ENCODE measurements at places on chromosomes 1 and 21.
A peak's percentile ranks its signal among the peaks of the same experiment; 100 is the strongest.

- DNase-seq, result no peak
These were observed 5.6 kb downstream of the C1orf35 start for GRCh38 chr1:228097333-228098081.

GRCh38 chr1:40300249-40300567 is 16.9 kb downstream of the COL9A2 start:
- no peak for DNase-seq

DNA sequence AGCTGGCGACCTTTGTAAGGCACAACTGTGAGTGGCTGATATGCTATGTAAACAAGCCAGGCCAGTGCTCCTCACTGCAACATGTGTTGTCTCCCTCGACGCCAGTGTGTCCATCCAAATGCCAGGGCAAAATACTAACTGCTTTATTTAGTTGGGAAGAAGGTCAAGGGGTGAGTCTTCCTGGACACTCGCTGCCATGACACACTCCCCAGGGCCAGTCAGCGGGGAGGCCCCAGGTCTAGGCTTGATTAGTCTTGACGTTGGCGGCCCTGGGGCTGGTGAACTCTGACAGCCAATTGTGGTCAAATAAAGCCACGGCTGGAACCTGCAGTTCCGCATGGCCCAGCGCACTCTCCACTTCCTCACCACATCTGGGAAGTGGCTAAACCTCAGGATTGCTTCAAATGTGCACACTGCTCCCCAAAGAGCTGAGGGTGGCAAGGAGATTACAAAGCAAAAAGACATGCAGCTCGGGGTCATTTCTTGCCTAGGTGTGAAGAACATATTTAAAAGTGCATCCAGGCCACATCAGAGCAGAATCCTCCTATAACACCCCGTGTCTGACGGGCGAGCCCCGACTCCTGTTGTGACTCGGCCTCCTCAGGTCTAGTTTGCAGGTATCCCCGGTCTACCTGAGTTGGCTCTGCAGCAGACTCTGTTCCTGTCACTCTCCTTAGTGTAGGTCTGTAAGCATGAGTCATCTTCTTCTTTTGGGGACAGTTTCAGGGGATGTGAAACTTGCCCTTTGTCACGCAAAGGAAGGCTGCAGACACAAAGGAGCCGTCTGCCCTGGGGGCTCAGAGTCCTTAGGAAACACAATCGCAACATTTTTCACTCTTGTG is 183.5 kb downstream of the RUNX1 start:
- DNase-seq, result peak; percentile 19

DNA sequence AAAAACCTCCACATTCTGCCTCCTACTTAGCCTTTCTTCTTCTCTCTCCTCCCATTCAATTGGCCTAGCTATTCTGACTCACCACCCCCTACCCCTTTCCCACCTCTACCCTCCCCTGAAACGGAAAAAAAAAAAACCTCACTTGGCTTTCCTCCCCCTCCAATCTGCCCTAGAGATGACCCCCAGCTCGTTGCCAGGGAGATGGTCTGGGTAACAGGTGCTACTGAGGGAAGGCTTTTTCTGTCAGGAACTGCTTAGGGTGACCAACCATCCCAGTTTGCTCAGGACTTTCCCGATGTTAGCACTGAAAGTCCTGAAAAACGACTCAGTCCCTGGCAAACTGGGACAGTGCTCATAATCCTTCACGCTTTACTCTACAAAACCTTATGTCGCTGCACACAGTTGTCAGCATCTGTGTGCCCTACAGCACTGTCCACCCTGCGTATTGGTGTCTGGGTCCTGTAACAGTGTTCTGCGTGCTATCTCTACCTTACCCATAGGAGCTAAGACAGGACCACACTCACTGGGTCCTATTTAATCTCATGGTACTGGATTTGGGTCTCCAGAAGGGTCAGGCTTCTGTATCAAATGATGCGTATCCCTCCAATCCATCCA is 7.7 kb upstream of the CADM3 start:
- no peak for DNase-seq

- no peak for DNase-seq
These were observed 7.1 kb upstream of the THEM5 start for GRCh38 chr1:151860504-151861187.

GRCh38 chr1:212213784-212214183 is 71.4 kb upstream of the PPP2R5A start:
- no peak for DNase-seq

DNA sequence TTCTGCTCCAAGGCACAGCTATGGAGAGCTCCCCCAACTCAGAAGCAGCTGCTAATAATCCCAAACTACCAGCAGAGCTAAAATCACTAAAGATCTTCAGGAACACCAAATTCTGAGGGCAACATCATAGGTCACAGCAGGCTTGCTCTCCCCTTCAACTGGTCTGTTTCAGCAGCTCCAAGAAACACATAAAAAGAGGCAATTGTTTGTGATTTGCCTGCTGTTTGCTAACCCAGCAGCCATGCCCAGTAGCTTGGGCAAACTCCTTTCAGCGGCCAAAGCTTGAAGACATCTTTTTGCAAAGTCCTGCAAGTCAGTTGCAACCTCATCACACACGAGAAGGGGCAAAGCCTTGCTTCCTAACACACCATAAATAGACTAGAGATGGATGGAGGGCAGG is 8.9 kb downstream of the ERI3 start:
- no peak for DNase-seq

GRCh38 chr1:212518188-212519054 is 85.7 kb downstream of the NENF start:
- no peak for DNase-seq

GRCh38 chr1:14010476-14010875 is 310.5 kb downstream of the PRDM2 start:
- no peak for DNase-seq

GRCh38 chr1:202752774-202753173 is 42.5 kb upstream of the SYT2 start:
- no peak for DNase-seq

DNA sequence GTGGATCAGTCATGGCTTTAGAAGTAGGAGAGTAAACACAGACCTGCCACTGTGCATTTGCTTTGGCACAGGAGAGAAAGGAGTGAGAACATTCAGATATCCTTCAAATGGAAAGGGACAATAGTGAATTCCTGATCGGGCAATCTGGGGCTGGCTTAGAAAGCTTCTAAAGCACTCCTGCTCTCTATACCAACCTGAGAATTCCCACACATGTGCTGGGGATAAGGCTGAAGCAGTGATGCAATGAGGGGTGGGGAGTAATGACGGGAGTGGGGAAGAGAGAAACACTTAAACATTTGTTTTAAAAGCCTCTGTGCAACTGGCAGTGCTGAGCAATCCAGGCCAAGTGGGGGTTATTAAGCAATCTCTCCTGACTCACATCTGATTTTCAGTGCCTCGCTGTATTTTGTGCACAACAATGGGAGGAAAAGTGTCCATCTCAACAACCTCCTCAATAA is 108.8 kb downstream of the KIAA0319L start:
- DNase-seq, result no peak

DNA sequence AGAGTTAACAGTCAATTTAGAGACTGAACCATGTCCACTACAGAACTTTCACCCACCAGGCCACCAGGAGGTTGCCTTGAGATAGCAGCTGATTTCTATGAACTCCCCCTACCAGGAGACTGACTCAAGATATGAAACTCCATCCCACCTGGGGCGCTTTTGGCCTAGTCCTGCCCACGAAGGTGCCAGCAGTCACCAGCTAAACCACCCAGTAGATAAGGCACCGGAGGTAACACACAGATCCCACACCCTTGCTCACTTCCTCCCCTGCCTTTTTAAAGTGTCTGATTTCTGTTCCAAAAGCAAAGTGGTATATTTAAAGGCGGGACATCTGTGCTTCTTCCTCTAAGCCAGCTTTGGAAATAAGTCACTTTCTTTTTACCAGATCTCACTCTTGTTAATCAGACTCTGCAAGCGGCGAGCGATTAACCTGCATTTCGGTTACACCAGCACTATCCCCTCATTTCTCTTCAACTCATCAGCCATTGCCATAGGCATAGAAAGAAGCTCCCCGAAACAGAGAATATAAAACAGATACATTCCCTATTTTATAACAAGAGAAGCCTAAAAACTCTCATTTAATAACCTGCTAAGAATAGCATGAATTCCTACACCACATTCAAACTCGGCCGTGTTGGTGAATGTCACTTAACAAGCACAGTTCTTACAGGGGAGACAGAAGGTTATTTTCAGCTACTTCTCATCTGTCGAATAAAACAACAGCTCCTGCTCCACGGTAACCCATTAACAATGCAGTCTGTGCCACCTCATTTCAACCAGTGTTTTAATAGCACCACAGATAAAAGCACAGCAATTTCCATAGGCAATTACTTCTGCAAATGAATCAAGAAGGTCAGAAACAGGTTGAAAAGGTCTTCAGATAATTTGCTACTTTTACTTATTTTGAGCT is 318.1 kb downstream of the KCNH1 start:
- no peak for DNase-seq

DNA sequence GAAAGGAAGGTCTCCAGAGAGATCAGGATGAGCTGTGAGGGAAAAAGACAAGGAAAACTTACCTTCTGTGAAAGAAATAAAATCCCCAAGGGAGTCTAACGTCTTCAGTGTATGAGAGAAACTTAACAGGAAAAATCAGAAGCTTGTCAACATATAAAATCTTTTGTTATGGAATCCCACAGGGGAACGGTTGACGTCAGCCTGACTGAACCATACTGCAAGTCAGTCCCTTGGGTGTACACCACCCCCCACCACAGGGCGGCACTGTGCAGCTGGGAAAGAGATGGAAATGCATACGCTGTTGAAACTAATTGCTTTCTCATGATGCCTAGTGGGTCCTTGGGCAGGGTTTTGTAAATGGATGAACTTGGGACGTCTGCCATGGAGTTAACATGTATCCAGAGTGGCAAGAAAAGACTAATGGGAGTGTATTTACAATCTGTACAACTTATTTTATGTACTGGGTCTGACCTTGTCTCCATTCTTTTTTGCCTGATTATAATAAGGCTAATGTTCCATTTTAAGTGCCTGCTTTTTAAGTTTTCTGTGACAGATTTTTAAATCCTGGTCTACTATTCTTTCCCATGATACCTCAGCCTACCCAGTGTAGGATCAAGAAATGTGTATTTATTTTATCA is 22.7 kb downstream of the UTP25 start:
- no peak for DNase-seq

GRCh38 chr1:55512466-55512865 is 297.3 kb upstream of the USP24 start:
- no peak for DNase-seq

GRCh38 chr1:230176871-230177411 is 109.9 kb downstream of the GALNT2 start:
- DNase-seq, result no peak

GRCh38 chr1:116697548-116698243 is 30.2 kb upstream of the IGSF3 start:
- no peak for DNase-seq

DNA sequence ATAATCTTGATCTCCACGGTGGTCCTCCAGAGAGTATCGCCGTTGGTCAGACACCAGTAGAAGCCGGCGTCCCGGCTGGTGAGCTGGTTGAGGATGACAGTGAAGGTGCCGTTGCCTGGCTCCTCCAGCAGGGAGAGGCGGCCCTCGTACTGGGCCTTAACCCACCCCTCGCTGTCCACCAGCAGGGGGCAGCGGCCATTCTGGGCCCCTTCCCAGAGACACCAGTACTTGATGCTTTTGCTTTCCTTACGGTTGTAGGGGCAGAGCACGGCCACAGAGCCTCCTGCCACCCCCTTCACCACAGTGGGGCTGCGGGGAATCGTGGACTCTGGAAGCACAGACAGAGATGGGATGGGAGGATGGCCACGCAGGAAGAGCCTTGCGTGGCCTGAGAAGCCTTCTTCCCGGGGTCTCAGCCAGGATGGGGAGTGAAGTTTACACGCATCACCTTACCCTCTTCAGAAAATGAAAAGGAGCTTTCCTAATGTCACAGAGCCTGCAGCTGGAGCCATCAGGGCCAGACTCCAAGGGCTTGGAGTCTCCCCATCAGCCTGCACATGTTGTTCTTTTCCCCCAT is 10.7 kb downstream of the PIGR start:
- peak; percentile 38 for DNase-seq

DNA sequence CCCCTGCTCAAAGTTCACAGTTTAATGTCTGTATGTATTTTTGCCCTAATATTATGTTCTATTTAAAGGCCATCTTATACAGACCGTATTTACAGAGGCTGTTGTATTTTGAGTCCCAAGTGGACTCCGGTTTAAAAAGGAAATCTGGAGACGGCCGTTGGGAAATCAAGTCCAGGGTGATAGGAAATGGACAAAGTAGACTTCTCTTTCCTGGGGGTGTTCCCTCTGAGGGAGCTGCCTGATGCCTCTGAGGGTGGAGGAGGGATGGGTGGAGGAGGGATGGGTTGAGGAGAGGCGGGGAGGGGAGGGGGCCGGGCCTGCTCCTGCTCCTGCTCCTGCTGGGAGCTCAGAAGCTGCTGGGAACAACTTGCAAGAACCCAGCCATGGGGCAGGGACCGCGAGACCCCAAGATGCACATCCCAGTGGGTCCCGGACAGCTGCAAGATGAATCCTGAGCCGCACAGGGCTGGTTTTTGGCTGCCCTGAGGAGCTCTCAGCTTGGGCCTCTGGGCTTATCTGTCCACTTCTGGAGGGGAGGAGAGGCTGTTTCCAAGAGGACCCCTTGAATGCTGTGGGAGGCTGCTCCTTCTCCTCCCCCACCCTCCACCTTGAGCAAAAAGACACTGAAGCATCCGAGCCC is 12.0 kb upstream of the ACTL8 start:
- DNase-seq, result no peak

GRCh38 chr1:38084700-38085099 is 38.1 kb upstream of the POU3F1 start:
- no peak for DNase-seq

DNA sequence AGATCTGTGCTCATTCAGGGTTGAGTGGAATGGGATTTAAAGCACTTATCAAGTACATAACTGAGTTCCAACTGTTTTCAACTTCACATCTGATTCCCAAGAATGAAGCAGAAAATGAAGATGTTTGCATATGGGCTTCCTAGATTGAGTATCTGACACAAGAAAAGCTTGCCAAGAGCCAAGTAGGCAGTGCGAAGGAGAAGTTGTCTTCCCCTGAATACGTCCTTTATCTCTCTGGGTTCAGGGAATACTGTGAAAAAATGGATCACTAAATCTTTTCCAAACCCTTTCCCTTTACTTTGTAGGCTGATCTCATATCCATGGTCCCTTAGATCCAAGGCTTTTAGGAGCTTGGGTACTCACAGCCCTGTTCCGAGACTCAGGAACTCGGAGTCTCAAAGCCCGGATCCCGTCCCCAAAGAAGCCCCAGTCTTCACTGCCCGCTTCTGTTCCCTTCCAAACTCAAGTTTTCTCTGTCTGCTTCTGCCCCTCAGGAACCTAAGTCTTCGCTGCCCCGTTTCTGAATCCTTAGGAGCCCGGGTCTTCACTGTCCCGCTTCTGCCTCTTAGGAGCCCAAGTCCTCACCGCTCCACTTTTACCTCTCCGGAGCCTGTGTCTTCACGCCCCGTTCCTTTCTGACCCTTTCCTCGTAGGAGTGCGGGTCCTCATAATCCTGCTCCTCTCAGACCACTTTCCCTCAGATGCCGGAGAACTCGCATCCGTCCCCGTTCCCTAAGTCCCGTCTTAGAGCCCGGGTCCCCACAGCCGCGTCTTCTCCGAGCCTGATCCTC is 616 bp downstream of the TAF12 start:
- no peak for DNase-seq
